ENCODE measurements at places on chromosomes 11 and 22.

DNA sequence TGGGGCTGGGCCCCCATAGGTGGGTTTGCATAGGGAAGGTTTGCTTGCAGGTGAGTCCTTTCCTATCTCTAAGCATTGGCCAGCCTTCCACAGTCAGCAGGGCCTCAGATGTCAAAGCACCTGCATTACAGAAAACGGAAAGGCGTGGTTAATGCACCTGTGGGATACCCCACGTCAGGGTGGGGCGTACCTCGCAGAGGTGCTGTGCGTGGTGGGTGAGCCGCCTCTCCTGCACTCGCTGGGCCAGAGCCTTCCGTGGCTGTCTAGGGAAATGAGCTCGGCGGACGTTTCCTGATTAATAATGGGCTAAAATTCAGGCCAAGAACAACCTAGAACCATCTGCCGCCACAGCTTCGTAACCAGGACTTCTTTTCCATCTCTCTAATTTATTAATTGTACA lies 32.3 kb downstream of the ST14 start:
- DNase-seq: no peak

DNA sequence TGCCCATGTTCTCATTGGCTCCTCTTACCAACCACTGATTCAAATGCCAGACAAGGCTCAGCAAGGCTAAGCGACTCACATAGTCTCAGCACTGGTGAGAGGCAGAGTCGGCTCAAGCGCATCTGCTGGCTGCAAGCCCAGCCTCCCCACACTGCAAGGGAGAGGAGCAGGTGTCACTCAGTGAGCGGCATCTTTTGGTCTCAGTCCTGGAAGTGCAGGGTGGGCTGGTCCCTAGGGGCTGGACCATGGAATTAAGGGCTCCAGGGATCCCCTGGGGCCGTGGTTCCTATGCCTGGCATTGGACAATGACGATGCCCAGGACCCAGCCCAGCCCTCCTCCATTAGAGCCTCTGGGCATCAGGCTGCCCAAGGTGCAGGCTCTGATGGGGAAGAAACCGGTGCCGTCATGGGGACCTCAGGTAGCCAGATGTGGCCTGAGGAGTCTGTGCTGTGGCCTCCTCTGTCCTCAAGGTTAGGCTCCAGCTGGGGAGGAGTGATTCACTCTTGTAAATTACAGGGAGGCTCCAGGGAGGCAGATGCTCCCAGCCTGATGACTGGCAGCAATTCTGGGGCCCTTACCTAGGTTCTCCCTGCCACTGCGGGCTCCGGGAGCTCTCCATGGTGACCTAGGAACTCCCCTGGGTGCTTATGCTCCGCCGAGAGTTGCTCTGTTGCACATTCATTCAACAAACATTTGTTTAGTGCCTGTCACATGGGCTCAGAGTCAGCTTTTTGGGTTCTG lies 28.0 kb downstream of the FADS2 start:
- no peak for DNase-seq

DNA sequence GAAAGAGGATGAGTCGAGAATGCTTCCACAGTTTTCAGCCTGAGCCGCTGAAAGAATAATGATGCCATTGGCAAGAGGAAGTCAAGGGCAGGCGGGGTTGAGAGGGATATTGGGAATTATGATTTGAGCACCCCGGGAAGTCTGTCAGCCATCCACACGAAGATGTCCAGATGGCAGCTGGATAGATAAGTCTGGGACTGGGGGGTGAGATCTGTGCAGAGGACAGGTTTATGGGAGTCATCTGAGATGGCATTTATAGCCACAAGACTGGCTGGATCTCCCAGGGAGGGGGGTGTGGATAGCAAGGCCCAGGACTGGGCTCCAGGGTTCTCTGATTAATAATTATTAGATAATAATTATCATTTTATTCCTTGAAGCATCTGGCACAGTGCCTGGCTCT lies 5.1 kb upstream of the STIP1 start:
- DNase-seq: no peak

DNA sequence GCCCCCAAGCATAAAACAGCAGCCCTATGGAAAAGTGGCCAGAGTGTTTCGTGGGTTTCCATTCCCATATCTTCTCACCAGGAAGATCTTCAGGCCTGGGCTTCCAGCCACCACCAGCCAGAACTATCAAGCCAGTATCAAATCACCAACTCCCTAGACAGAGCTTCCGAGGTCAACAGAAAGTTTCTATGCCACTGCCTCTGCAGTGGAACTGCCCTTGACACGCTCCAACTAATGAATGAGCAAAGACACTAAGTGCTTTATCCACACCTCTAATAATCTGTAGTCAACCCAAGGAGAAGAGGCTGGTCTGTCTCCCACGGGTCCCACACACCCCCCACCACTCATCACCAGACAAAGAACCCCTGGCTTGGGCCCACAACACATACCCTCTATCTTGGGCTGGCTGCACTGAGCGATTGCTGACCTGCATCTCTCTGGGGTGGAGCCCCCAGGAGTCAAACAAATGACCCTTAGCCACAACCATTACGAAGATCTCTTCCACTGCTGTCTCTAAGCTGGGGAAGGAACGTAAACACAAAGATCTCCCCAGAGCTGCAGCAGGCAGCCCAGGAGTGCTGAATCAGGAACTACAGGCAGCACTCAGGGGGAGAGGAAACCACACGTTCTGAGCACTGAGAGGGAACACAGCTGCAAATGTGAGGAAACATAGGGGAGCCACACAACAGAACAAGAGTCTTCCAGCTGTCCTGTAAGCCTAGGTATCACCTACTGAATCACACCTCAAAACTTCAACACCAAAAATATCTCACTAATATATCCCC lies 9.7 kb downstream of the OR5AN1 start:
- DNase-seq: no peak

GRCh38 chr22:39529487-39529851 lies 3.1 kb downstream of the RPS19BP1 start:
- DNase-seq: no peak

- DNase-seq: no peak
These were observed 12.8 kb downstream of the ARAP1 start for GRCh38 chr11:72739240-72740059.

GRCh38 chr11:84476581-84476980 lies 1150.6 kb downstream of the DLG2 start:
- no peak for DNase-seq

DNA sequence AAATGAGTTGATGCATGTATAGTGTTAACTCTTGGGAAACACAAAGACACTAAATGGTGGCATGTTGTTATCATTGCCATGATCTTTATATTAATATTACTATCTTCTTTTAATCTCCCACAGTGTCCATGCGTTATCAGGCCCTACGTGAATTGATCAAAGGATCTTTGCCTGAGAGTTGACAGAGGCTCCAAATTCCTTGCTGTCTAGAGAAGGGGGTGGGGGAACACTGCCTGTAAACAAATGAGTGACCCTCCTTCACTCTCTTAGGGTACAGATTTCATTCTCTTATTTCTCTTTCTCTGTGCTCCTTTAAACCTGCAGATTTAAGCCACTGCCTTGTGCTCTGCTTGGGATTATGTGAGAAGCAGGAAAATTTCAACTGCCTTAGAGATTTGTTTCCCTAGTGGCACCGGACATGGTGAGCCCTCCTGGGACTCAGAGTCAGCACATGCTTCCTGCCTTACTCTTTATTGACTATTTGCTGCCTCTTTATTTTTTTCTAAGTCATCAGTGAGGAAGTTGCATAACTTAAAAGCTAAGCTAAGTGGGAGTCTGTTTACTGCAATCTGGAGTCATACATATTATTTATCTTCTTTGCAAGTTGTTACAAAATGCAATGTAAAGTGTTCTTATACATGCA lies 122.9 kb downstream of the MAML2 start:
- no peak for DNase-seq

- no peak for DNase-seq
These were observed 3.5 kb upstream of the COX8A start for GRCh38 chr11:63970902-63971301.

- peak; percentile 18 for DNase-seq
These were observed 38.2 kb downstream of the BRD1 start for GRCh38 chr22:49789289-49790141.

GRCh38 chr22:41094041-41094593 lies 1.7 kb downstream of the EP300 start:
- no peak for DNase-seq

DNA sequence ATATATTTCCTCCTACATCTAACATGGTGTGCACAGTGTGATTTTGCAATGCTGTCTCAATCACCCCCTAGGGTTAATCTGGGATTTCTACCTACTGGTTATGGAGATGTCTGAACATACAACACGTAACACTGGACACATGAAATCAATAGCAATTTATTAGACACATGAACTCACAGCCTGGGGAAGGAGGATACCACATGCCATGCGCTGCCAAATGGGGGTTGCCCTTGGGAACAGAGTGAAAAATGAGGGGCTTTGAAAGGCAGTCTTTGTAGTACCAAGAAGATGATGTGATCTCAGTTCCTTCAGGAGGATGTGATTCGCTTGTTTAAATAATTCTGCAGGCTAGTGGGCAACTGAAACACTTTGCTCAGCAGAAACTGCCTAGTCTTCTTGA lies 253.6 kb upstream of the LRRC4C start:
- DNase-seq: no peak

- DNase-seq: no peak
These were observed 15.4 kb upstream of the LINC01488 start for GRCh38 chr11:69466039-69466438.

DNA sequence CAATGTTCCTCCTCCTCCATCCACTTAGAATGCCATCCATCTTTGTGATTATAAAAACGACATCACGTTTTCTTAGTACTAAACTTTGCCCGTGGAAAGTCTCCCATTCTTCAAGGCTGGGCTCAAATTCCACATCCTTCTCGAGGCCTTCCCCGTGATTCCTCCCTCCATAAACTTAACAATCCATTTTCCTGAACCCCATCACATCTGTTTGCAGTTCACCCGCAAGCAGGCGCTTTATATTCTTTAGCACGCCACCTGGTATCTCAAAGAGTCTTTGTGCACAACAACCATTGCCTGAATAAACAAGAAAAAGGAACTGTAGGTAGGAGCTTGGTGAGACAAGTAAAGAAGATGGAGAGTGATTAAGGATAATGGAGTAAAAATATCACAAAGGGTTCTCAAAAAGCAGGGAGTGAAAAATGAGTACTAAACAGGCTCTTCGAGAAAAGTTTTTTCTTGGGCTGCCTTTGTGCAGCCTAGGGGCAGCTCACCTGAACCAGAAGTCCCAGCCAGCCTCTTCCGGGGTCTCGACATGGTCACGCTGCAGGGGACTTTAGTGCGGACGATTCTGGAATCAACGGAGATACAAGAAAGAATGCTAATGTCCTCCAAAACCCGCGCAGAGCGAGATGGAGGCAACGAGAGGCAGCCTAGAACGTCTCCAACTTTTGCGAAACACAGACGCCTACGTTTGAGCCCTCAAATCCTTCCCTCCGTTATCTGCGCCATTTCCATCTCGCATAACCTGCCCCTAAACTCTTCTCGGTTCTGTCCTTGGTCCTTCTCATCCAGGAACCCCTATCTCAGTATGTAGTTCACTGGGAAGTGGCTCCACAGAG lies 585 bp downstream of the THYN1 start:
- DNase-seq: no peak

- no peak for DNase-seq
These were observed 81.4 kb downstream of the BBOX1 start for GRCh38 chr11:27122001-27122400.

- DNase-seq: no peak
These were observed 51.7 kb downstream of the TECTA start for GRCh38 chr11:121152764-121153163.

DNA sequence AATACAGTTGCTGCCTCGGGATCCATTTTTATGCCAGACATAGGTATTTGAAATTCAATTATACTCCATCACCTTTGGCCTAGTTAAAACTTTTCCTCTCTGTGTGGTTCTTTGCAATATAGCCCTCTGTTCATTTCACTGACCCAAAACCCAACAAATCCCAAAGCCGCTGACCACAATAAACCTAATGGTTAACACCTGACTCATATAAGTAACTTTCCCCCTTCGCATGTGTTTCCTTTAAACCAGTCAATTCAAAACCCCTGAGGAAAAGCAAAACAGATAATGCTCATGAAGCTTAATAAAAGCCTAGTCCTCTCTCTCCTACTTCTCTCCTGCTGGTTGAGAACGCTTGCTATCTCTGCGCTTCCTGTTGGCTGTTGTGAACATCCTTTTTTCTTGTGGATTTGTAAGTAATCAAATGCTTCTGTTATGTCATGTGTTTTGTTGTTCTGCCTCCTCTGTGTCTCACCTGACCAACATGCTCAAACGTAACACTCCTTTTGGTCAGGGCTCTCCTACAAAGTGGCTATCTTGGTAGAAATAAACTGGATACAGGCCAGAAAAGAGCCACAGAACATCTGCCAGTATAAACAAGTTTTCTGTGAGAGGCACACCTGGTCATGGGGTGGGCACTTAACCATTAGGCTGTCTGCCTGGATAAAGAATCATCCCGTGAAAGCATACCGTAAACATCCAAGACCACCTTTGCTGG lies 652.6 kb downstream of the METTL15 start:
- no peak for DNase-seq

GRCh38 chr11:72244361-72245262 lies 636 bp upstream of the PHOX2A start:
- no peak for DNase-seq

DNA sequence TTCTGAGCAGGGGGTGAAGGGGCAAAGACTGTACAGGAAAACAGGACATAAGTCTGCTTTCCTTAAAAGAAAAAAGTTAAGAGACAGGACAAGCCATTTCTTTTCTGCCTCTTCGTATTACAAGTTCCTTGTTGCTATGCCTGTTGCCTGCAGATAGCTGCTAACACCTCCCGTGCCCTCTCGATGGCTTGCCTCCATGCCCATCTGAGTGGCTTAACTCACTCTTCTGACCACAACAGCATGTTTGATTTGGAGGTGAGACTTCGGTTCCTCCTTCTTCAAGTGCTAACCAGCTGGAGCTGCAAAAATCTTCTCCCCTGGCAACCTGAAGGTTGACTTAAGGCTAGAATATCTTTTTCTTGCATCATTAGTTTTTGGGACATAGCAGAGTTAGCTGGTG lies 103.1 kb downstream of the PRR5L start:
- DNase-seq: no peak

- DNase-seq: no peak
These were observed 23.0 kb downstream of the MS4A6A start for GRCh38 chr11:60159868-60160267.

DNA sequence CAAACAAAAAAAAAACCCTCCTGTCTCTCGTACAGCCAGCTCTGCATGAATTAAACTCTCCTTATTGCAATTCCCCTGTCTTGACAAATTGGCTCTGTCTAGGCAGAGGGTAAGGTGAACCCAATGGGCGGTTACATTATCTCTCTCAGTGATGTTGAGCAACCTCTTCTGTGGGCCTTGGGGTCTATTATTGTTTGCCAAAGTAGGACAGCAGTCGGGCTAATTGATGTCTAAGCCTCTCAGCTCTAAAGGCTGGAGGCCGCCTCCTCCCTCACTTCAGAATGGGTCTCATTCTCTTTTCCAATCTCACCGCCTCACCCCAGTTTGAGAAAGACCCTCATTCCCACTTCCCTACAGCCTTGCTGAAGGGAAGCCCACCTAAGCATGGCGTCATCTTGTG lies 1.3 kb upstream of the SLC25A45 start:
- DNase-seq: no peak

GRCh38 chr22:37254867-37255233 lies 10.8 kb upstream of the RAC2 start:
- DNase-seq: no peak

Data from stimulated activated CD8-positive, alpha-beta memory T cell treated with anti-CD3 and anti-CD28 coated beads, Interleukin-12 subunit alpha, Interleukin-12 subunit beta, amount 100 ng/mL, for 1 hour (primary cell).